ENCODE measurements at places on chromosomes 6 and 20.
A peak's percentile ranks its signal among the peaks of the same experiment; 100 is the strongest.

DNA sequence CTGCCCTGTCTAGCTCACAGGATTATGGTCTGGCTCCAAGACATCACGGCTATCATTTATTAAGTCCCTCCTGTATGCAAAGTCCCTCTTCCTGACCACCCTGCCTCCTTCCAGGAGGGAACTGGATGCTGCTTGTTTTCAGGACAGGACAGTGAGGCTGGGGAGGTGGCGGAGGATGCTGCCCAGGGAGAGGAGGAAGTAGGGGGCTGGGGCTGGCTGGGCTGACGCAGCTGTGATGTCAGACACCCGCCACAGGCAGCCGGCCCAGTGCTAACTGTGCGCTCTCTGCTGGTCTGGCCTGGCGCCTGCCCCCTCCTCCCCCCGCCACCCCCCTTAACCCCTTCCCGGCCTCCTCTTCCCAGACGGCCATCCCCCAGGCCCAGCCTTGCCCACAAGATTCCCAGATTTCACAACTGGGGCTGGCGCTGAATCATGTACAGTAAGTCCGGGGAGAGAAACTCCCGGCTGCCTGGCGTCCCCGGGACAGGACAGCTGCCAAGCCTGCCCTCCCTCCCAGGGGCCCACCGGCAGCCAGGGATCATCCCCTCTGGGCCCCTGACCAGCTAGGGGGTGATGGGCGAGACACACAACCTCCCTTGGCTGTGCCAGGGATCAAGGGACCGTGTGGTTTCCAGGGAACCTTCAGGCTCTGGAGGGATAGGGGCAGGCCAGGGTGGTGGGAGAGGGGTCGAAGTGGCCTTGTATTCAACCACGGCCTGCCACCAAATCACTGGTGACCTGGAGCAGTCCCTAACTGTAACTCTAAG lies 118.1 kb downstream of the CEBPB start:
- DNase-seq = no peak

GRCh38 chr20:53652859-53653517 lies 59.3 kb upstream of the ZNF217 start:
- DNase-seq = no peak

- no peak for DNase-seq
Observed at GRCh38 chr20:8952721-8953120, 116.2 kb upstream of the PLCB4 start.

DNA sequence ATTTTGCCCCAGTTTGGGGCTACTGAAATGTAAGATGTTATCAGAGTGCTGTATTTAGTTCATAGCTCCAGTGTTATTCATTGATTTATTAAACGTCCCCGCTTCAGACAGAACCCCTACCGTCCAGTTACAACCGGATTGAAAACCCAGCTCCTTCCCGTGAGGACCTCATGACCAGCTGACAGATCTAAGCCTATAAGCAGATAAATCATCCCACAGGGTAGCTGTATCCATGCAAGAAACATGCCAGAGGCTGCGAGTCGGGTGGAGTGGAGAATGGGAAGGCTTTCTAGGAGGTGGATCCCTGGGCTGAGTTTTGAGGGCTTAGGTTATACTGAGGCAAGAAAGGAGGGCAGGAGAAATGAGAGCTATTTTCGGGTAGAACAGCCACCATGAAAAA lies 260.0 kb downstream of the ARID1B start:
- no peak for DNase-seq

GRCh38 chr6:108157981-108158525 lies 7.8 kb upstream of the NR2E1 start:
- no peak for DNase-seq

DNA sequence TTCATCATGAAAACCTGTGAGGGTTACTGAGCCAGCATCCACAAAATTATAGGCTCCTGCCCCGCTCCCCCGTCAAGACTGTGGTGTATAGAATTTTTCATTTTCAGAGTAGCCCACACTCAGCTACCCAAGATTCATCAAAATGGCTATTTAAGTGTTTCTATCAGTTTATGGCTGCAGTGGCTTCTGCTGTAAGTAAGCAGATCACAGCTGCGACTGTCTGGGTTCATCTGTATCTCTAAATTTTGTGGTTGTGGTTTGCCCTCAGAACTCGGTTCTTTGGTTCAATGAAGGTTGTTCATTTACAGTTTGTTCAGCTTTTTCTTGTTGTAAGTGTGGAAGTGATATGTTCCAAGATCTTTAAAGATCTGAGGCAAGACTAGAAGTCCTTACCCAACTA lies 284.2 kb downstream of the DOK5 start:
- DNase-seq = no peak

GRCh38 chr6:71083308-71083820 lies 126.5 kb upstream of the B3GAT2 start:
- no peak for DNase-seq

GRCh38 chr6:50699051-50699775 lies 14.1 kb upstream of the TFAP2D start:
- no peak for DNase-seq

DNA sequence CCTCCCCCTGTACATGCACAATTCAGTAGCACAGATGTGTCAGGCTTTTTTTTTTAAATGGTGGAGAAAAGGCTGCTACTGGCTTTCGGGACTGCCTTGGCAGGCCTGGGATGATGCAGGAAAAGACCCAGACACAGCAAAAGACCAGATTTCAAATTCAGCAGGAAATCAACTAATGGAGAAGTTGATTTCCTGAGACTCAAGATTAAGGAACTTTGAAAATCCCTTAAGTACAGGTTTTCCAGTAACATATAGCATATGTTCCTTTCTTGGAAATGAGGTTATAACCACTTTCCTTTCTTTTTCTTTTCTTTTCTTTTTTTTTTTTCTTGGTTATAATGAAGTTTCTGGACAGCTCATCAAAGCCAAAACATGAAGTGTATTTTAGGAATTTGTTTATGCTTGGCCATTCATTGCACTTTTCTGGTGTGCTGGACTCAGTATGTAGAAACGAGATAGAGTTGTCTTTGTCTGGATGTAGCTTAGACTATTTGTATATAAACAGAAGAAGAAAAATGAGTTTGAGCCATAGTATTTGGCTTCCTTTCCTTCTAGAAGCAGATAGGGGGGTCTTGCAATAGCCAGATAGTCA lies 119.4 kb downstream of the SASH1 start:
- DNase-seq = no peak

GRCh38 chr6:71011871-71012371 lies 55.1 kb upstream of the B3GAT2 start:
- DNase-seq = no peak

GRCh38 chr6:154653853-154654252 lies 79.4 kb upstream of the SCAF8 start:
- DNase-seq = no peak

DNA sequence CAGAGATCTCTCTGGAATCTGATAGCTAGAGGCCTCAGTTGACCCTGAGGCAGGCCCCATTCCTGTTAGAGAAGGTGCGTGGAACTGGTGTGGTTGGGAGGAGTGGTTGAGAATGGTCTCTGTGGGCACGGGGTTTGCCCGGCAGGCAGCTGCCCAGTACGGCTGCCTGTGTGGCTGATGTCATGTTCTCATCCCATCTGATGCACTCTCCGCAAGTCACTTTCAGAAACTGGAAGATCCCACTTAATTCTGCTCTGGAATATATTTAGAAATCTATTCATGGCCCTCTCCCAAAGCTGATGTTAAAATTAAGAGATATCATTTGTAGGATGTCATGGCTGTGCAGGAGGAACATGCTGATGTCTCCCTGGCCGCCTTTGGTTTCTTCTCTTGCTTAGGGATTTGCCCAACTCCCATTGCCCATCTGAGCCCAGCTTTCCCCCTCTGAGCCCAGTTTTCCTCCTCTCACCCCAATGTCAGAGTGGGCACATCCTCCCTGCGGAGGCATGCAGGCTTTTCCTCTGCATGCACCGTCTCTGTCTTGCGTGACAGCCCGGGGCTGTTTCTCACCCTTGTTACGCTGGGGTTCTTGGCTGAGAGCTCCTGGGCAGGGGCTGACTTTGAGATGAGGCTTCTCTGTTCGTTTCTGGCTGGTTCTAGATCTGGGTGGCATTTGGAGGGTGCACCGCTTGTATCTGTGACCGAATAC lies 21.0 kb downstream of the PHACTR3 start:
- no peak for DNase-seq

DNA sequence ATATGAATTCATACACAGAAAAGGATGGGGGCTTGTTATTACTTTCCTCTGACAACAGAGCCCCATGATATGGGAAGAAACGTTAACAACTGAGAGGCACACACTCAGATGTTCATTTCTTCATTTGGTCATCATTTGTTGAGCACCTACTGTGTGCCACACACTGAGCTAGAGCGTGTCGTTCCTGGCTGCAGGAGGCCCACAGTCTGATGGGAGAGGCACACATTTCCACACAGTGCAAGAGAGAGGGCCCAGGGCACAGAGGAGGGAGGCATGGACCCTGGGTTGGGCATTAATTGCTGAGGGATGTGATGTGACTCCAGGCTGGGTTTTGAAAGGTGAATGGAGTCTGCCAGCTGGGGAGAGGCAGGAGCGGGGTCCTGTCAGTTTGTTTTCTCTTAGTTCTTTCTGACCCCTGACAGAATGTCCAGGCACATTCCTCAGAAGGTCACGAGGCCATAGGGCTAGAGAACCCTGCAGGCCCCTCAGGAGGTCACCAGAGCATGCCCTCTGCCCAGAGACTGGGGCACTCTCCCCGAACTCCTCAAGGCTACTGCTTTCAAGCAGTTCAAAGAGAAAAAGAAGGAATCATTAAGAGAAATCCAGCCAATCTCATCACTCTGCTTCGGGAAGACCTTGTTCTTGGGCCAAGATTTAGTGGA lies 216.2 kb downstream of the UST start:
- DNase-seq = no peak

DNA sequence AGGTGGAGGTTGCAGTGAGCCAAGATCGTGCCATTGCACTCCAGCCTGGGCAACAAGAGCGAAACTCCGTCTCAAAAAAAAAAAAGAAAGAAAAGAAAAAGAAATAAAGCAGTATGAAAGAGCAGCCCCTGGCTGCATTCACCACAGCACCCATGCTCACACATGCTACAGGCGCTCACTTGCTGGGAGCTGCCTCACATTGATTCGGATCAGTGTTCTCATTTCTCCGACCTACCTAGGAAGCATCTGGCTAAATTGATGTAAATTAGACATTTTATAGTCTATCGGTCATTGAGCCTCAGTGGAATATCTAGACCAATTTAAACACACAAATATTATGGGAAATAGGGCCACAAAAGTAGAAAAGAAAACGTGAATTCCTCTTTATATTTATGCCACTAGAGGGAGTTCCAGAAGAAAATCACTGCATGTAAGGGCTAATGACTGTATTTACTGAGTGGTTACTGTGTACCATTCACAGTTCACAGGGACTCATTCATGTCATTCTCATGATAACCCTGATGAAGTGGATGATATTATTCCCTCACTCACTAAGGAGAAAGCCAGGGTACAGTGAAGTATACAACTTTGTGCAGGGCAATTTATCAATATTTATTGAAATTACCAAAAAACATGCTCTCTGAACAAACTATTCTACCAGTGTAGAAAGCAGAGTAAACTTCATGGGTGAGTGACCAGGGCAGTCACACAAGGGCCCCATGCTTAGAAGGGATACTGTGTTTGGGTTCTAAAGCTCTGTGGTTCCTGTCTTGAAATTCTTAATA lies 5.3 kb upstream of the MOG start:
- DNase-seq = no peak

DNA sequence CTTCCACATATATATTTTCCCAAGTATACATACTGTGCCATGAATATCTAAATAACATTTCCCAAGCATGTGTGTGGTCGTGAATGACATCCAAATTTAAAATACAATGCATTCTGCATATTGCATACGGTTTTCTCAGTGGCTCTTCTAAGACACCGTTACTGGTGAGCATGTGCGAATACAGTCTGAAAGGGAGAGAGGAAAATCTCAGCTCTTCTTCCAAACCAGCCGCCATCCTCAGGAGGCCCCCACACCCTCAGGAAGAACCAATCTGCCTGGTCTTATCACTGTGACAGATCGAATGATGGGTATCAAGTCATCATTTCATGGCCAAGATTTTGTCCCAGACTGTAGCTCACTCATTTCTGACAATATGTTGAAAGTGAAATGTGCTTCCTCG lies 50.7 kb downstream of the ADAT2 start:
- no peak for DNase-seq

DNA sequence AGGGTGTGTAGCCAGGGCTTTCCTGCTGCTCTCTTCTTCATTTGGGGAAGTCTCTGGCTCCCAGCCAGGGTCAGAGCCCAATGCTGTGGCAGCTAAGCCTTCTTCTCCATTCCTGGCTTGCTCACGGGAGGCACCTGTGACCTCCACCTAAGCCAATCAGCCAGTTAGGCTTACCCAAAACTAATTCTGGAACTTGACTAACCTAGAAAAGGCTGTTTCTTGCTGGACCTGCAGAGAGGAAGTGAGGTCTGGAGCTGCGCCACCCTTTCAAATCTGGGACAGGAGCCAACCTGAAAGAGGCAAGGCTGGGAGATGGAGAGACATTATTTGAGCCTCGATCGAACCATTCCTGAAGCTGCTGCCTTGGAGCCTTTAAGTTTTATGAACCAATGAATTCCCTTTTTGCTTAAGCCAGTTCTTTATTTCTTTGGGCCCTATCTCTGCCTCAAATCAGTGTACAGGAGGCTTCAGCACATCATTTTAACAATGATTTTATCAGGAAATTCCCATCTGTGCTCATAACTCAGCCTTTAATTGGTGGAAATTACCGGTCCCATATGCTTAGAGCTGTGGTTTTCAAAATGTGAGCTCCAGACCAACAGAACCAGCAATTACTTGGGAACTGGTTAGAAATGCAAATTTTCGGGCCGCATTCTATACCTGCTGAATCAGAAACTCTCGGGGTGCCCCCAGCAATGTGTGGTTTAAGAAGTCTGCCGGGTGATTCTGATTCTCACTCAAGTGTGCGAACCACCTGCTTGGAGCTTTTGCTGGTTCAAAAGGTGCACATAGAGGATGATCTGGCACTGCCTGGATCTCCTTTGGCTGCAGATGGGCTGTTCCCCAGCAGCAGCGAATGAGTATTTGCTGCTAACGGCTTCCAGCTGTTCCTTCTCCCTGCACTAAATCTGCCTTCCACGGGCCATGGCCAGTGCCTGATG lies 97.4 kb upstream of the RNF24 start:
- peak; percentile 59 for DNase-seq

DNA sequence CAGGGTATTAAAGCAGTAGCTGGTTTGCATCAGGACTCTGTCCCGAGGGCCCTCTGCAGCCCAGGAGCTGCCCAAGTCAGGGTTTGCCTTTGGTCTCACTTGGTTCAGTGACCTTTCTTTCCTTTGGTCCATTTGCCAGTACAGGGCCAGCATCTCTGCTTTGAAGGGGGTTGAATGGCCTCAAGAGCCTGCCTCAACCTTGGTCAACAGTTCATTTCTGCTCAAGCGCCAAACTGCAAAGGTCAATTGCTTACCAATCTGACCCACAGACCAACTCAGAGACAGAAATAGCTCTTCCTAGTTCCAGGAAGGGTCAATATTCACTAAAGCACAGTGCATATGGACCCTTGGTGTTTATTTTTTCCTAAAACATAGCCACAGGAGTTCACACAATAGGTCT lies 19.4 kb downstream of the VIP start:
- no peak for DNase-seq

GRCh38 chr6:165092881-165093595 lies 216.4 kb downstream of the C6orf118 start:
- DNase-seq = no peak
